ENCODE measurements at places on chromosomes 7 and 10.

DNA sequence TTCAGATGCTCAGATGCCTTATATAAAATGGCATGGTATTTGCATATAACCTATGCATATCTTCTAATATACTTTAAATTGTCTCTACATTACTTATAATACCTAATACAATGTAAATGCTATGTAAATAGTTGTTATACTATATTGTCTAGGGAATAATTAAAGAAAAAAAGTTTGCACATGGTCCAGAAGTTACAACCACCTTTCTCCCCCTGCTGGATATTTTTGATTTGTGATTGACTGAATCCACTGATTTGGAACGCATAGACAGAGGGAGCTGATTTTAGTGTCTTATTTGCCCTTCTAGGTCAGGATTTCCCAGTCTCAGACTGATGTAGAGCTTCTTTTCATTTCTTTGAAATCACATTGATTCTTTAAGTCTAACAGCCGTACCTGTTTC lies 31.8 kb downstream of the MDFIC start:
- no peak for DNase-seq

DNA sequence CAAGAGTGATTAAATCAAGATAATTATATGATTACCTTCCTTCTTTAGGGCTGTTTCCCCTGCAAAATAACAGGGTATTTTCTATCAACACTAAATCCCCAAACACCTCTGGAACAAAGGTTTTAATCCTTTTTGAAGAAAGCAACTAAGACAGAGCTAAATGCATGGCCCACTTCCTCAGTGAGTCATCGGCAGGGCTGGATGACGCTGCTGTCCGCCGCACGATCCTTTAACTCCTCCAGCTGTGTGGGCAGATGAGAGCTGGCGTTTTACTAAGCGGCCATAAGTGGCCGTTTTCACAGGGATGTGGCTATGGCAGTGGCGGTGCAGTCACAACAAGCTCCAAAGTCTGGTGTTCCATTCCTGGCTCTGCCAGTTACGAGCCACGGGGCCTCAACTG lies 76.0 kb upstream of the C1QL3 start:
- no peak for DNase-seq

DNA sequence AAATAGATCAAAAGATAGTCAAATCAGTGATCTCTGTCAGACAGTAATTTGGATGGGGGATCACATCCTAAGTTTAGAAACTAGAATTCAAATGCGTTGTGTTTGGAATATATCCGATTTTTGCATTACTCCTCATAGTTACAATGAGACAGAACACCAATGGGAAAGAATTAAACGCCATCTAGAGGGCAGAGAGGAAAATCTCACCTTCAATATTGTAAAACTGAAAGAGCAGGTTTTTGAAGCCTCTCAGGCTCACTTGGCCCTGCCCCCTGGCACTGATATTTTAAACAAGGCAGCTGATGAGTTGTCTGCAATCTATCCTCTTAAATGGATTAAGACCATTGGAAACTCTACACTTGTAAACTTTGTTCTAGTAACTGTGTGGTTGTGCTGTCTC lies 17.7 kb downstream of the FRG2B start:
- no peak for DNase-seq

DNA sequence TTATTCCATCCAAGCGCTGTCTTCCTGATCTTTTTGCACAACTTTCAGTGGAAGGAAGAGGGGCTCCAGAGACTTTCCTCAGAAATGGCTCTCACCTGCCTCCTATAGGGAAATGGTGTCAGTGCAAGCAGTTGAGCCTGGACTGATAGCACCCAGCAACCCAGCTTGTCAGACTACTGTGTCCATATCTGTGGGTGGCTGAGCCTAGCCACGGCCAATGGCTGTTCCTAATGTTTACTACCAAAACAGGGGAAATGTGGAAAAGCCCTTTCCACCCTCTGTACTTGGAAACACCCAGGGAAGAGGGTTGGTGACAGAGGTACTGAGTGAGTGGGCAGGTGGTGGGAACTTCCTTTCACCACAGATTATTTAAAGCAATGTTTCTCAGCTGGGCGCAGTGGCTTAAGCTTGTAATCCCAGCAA lies 4.3 kb upstream of the YKT6 start:
- DNase-seq = no peak

GRCh38 chr10:34049887-34050286 lies 715.4 kb upstream of the NRP1 start:
- no peak for DNase-seq

- DNase-seq = no peak
Observed at GRCh38 chr10:32901815-32902214, 56.2 kb downstream of the ITGB1 start.

DNA sequence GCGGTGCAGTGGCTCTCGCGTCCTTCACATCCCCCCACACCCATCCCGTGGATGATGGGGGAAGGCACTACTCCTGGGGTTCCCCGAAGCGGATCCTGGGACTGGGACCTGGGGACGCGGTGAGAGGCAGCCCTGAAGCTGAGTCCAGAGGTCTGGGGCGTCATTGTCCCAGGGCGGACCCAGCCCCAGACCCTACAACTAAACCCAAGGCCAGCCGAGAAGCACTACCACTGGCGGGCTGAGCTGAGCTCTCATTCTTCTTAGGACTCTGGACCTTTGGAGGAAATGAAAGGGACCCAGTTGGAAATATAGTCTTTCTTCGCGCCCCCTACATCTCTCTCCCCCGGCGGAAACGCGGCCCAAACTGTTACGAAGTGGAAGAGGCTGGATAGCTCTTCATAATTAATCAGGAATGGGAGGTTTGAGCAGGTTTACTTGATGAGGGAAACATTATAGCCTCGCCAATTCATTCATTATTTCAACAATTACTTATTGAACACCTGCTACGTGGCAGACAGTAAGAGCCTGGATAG lies 389 bp upstream of the FBXL15 start:
- DNase-seq = no peak

- DNase-seq = no peak
Observed at GRCh38 chr10:99870123-99870730, 87.8 kb downstream of the ABCC2 start.

DNA sequence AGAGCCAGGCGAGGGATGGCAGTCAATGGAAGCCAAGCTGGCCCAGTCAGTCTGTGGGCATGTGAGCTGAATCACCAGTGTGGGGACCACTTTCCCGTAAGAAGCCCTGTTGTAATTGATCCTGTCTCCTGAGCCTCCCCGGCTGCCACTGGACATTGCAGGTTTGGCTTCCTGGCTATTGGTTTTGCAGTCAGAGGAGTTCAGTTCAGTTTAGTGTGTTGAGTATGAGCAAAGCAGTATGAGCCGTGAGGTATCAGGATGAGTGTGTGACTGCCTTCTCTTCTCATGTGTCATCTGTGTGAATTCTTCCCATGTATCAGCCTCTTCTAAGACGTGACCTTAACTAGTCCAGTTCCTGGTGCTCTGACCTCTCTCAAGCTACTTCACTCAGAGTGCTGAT lies 227.4 kb downstream of the PRKG1 start:
- DNase-seq = no peak

DNA sequence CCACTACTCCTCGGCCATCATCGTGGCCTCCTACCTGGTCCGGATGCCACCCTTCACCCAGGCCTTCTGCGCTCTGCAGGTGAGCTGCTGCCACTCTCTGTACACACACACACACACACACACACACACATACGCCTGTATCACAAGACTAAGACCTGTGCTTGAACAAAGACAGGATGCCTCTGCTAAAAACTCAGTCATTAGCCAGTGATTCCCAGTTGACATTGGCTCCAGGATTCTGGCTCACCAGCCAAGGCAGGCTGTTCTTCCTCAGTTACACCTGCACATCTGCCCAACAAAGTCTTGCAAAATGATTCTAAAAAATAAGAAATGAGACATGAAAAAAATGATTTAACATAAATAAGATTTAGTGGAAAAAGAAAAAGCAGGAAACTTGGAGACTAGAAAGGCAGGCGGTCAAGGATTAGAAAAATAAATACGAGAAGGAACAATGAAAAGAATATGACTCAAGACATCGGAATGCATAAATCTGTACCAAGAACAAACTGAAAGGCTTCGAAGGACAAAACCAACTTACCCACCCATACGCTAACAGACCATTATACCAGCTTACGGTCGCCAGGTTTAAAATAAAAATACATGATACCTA lies 7.4 kb upstream of the LRRC18 start:
- DNase-seq = no peak

DNA sequence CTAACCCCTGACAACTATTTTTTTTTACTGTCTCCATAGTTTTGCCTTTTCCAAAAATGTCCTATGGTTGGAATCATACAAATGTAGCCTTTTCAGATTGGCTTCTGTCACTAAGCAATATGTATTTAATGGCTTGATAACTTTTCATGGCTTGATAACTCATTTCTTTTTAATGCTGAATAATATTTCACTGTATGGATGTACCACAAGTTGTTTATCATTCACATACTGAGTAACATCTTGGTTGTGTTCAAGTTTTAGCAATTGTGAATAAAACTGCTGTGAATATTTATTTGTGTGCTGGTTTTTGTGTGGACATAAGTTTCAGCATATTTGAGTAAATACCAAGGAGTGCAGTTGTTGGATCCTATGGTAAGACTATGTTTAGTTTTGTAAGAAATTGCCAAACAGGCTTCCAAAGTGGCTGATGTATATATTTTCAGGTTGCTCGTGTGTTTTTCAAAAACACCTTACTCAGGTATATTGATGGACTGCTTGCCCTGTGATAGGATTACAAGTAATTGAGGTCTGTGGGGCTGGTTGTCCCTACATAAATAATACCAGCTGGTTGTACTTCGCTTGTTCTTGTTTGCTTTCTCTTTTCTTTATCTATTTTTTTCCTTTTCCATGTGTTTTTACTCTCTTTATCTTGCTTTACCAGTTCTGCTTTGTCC lies 23.0 kb downstream of the NRF1 start:
- no peak for DNase-seq

- no peak for DNase-seq
Observed at GRCh38 chr10:76882245-76882644, 755.4 kb downstream of the KCNMA1 start.

GRCh38 chr10:14879928-14880193 lies 1.2 kb downstream of the SUV39H2 start:
- DNase-seq = no peak

Data from thoracic aorta (tissue), 2 donors.